ENCODE measurements at places on chromosomes 11 and 22. TPM values are rescaled to one million over a fixed set of nuclear protein-coding genes. Genes with fewer than 3 reads are reported as not detected.

DNA sequence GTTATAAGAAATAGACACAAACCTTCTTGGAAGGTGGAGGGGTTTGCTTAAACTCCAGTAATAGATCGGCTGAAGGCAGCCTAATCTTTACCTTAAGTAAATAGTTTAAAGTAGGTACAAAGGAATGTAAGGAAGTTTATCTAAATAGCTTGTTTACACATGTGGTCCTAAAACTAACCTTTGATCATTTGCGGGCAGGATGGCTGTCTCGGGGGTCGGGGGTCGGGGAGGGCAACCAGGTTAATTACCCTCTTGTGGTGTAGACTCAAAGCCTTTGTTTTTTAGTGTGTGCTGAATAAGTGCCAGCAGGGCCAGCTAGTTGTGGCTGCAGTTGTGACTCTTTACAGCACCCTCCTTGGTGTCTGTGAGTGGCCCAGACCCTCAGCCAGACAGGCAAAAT is 256.9 kb upstream of the SESN3 start:
- DNase-seq: no peak

Gene OR5A1
- not detected for total RNA-seq

GRCh38 chr22:27537501-27537900 is 264.1 kb downstream of the MN1 start:
- no peak for DNase-seq

Gene ZFTA
- total RNA-seq: 8.0 TPM

GRCh38 chr22:46043339-46043738 is 66.4 kb upstream of the WNT7B start:
- no peak for DNase-seq

DNA sequence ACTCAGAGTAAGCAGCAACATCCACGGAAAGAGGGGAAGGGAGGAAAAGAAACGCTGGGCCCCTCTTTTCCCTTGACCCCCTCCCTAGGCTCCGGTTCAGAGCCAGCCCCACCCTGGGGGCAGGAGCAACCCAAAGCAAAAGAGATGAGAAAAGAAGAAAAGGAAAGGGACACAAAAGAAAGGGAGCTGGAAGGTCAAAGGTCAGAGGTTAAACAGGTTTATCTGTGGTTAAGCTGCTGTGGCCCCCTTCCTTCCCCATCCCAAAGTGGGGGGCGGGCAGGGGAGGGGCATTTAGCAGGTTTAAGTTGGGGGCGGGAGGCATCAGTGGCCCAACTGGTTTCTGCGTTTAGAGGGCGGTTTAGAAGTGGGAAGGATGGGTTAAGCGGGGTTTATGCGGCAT is 35.6 kb downstream of the SLC22A12 start:
- DNase-seq: no peak

DNA sequence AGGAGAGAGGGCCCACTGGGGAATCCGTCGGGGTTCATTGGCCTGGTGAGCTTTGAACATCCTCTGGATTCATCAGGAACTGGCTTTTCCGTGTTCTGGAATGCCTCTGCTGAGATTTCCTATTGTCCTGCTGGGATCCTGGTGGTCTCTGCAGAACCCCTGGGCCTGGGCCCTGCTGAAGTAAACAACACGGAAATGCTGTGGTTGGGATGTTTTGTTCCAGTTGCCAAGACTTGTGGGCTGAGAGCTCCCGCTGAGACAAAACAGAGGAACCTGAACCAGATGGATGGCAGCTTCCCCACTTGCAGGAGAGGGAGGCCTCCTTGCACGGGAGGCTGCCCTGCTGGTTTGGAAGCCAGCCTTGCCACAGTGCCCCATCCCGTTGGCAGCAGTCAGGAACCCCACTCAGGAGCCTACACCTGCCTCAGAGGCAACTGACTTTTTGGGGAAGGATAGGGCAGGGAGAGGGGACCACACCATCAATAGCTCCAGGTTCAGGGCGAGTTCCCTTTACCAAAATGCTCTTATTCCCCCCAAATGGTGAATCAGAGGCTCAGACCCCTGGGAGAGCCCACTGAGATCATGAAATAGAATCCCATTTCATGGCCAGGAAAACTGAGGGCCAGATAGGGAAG is 60.7 kb downstream of the LRRC32 start:
- DNase-seq: peak; percentile 81

DNA sequence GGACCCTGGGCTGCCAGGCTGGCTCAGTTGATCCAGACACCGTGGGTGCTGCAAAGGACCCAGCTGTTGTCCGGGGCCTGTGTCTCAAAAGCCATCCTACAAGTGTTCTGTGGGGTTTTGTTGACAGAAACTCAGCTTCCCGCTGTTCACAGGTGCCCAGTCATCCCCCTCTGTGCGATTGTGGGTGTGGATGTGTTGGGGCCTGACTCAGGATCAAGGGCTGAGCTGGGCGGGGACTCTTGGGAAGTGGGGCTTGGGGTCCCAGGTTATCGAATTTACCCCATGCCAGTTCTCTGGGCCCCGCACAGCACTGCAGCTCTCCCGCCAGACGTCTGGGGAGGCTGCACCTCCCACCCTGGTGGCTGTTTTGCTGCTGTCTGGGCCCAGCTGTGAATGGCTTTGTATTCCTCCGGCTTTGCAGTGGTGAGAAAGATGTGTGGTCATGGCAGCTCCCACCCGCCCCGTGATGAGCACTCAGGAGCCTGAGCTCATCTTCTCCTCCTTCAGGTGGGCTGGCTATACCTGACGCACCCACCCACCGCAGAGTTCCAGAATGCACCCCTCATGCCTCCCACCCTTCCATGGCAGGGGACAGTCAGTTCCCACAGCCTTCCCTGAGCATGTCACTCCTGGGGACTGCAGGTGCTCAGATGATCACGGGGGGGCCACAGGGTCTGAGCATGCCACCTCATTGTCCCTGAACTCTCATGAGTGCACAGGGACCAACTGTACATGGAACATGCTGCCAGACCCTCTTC is 3.6 kb upstream of the AP2A2 start:
- no peak for DNase-seq

- no peak for DNase-seq
Measured at GRCh38 chr11:116175707-116176106, 597.1 kb downstream of the BUD13 start.

Gene APOA1
- total RNA-seq: not detected

Gene RIC8A
- 91.3 TPM for total RNA-seq

GRCh38 chr22:25689631-25690030 is 52.4 kb upstream of the MYO18B start:
- DNase-seq: no peak

DNA sequence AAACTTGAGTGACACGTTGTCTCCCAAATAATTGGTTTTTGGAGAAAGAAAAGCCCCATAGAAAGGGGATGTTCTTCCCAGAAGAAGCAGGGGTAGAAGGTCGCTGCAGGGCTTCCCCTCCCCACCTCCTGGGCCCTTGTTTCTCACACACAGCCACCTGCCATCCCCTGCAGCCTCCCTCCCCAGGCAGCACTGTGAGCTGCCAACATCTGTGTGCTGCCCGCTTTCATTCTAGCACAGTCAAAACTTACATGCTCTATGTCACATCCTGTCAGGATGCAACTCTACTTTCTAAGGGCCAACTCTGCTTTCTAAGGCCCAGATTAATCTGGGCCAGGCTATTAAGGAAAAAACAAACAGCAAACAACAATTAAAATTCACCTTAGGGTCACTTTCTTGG is 309.4 kb upstream of the ZC3H12C start:
- no peak for DNase-seq

DNA sequence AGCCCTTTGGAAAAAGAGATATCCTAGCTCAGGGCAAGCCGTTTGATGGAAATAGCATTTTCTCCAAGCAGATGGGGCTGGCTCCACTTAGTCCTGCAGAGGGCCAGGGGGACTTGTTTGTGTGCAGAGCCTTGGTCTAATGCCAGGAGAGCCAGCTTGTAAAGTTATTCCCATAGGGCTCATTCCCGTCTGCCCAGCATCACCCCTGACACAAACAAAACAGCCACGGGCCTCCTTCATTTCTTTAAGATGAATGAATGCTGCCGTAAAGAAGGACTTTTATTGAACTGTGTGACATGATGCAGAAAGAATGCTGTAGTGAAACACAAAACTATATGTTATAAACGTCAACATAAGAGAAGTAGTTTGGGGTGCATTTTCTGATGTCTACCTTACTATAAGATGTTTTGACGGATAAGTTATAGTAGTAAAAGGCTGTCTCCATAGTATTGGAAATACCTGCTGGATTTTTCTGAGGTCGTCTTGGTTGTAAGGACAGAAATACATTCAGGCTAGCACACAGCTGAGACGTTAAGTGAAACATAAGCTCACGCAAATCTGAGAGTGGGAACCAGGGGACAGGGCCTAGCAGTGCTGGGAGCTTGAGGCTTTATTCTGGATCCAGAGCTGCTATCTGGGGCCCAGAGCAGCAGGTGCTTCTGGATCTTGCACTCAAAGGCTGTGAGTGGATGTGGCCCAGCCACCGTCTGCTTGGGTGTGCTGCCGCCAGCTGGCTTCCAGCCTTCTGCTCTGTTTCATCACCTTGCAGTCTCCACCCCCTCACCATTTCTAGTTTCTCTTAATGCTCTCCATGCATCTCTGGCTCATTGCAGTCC is 53.3 kb downstream of the NCAM1 start:
- peak; percentile 77 for DNase-seq

GRCh38 chr22:31286360-31287255 is 5.7 kb downstream of the PIK3IP1 start:
- DNase-seq: no peak

Gene RAG1
- 0.48 TPM for total RNA-seq

GRCh38 chr22:21964234-21964633 is 11.6 kb upstream of the PPM1F start:
- no peak for DNase-seq

All from RPMI7951 (cell line).